Frontal cortex (tissue), 4 donors: ENCODE measurements at places on chromosomes 7 and 10. TPM values are rescaled to one million over a fixed set of nuclear protein-coding genes. Genes with fewer than 3 reads are reported as not detected.

DNA sequence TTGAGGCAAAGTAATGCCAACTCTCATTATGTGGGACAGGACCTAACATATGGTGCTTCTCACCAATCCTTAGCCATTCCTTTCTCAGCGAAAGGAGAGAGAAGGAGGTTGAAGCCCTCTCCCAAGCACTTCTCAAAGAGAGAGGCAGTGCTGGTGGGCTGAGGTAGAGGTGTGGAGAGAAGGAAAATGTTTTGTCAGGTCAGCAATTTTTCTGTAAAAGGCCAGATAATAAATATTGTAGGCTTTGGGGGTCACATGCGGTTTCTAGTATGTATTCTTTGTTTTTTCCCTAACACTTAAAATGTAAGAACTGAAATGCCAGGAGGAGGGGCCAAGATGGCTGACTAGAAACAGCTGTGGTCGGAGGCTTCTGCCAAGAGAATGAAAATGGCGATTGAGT, 225.0 kb upstream of the NPY start:
- DNase-seq = no peak

- no peak for DNase-seq
These were observed 17.0 kb downstream of the TMEM236 start for GRCh38 chr10:17768957-17769356.

DNA sequence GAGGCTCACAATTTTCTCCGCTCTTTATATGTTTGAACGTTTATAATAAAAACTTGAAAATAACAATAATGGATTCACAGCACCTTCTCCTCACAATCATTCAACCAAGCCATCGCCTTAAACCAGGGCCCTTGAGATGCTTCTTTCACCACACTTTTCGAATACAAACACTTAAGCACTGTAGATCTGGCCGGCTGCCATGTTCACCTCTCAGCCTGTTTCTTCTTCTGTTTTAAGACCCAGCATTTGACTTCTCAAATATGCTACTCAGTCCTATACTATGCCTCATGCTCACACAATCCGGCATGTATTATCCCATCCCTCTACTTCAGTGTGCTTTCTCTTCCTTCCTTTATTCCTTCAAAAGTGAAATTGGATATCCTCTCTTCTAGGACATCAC, 280.6 kb downstream of the TFEC start:
- no peak for DNase-seq

GRCh38 chr7:102258749-102259107, 27.9 kb upstream of the SH2B2 start:
- DNase-seq = no peak

DNA sequence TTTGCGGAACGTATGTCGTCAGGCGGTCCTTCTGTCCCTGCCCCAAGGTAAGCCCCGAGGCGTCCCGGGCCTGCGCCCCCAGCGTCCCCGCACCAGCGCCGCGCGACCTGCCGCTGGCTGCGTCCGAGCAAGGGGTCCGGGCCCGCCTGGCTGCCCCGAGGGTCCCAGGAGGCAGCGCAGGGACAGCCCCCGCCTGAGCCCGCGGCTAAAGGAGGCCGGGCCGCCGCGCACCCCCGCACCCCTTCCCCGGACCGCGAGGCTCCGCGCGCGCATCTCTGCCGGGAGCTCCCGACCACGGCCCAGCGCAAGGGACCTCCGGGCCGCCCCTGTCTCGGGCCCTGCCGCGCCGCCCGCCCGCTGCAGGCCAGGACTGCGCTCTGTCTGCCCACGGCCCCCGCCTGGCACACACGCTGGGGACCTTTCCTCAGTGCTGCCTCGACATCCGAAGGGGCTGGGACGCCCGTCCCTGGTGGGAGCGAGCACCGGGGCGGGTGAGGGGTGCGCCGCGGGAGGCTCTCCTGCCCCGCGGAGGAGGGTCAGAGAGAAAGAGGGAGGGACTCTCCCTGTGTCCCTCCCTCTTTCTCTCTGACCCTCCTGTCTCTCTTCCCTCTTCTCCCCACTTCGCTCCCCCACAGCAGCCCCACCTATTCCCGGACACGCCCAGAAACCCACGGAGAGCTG, 25.0 kb downstream of the SHH start:
- no peak for DNase-seq

Gene KIAA1217
- 4.1 TPM for total RNA-seq

Gene TWNK
- 6.5 TPM for total RNA-seq

Gene CFAP69
- 3.3 TPM for total RNA-seq

Gene OTUD1
- 16.7 TPM for total RNA-seq

Gene CADPS2
- 9.8 TPM for total RNA-seq
